ENCODE measurements at places on chromosomes 2 and 18.

- DNase-seq, result no peak
These were observed 6.8 kb downstream of the RESP18 start for GRCh38 chr2:219325657-219326315.

DNA sequence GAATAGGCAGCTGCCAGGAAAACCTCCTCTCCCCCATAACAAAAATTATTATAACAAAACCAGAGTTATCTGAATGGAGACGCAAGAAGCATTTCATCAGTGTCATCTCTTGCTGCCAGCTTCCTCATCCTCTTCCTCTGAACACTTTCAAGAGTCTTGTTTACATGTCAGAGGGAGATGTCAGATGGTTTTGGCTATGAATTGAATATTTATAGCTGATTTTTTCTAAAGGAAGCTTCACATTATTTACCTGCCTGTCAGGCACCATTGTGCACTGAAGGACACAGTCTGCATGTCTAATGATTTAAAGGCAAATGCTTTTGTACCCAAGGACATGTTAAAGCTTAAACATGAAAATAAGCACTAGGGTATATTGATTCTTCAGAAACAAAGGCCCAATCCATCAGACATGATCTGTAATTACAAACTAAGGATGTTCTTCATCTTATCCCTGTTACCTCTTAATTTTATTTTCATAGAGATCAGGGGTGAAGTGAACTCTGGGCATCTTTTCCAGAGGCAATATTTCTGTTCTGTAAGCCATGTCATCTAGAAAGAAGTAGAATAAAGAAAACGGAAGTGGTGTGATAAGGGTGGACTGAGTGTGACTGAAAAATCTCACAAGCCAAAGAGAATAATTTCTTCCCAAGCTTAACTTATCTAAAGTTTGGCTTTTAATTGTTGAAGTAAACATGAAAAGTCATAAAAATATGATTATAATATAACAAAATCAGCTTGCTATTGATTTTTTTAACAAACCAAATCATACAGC lies 168.7 kb downstream of the ANKRD44 start:
- peak; percentile 9 for DNase-seq

- no peak for DNase-seq
These were observed 3.5 kb downstream of the SLC4A3 start for GRCh38 chr2:219630770-219631405.

DNA sequence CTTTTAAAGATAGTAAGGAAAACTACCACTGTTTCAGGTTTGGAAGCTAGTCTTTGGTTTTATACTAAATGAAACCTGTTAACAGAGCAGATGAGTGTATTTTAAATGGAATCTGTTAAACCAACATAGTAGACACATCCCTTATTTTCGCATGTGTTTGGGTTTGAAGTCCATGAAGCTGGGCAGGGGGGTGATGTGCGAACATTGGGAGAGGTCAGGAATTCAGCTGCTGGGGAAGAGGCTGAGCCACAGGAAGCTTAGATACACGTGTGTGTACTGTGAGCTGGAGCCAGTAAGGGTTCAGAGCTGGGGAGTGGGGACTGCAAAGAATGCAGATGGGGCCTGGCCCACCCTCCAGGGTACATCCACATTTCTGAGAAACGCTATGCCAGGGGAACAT lies 176.9 kb downstream of the VAPA start:
- no peak for DNase-seq

DNA sequence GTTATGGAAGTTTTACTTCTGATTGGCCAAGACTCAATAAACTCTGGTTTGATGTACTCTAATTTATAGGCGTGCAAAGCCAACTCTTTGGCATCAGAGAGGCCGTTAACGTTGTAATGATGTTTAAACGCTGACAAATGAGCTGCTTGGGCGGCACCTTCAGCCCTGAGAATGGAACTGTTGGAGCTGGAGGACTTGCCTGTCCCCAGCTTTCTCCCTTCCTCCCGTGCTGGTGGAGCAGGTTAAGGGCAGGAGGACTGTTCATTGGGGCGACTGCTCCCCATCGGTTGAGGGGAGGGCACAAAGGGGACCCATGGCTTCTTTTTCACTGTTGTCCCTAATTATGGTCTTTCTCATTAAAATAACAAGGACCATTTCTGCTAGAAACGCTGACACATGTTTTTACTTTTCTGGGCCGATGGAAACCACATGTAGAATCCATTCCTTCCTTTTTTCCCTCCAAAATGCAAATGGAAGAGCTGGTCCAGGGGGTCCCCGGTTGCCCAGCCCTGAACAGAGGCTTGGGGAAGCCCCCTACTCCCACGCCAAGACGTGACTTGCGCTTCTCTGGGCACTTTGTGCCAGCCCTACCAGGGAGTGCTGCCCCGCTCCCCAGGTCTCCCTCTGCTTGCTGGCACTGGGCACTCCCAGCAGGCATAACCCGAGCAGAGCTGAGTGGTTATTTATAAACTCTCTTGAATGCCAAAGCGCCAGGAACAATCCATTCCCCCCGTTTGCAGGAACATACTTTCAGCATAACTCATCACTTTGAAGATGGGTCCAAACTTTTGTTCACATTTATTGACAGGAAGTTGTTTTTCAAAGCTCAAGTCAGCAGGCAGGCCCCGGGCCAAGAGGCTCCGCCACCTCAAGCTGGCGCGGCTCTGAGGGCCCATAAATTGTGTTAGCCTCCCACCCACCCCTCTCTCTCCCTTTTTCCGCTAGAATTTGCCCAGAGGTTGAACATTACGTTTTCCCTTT lies 170.1 kb downstream of the ASB1 start:
- peak; percentile 34 for DNase-seq

- peak; percentile 14 for DNase-seq
These were observed 272.8 kb downstream of the RND3 start for GRCh38 chr2:150214626-150215025.

DNA sequence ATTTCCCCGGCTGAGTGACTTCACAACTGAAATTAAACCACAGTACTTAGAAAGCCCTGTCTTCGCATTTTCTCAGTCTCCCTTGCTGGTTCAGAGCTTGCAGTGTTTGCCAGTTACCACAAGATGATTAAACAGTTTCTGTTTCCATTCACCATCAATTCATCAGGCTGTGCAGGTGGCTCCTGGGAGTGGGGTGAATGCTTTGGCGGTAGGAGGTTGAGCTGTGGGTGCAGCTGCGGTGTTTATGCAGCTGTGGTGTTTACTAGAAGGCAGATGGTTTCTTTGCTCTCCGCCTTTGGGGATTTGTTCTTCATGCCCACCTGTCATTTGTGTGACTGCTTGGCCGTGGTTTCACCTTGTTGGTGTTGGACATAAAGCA lies 16.1 kb downstream of the ACOXL start:
- DNase-seq, result peak; percentile 92

DNA sequence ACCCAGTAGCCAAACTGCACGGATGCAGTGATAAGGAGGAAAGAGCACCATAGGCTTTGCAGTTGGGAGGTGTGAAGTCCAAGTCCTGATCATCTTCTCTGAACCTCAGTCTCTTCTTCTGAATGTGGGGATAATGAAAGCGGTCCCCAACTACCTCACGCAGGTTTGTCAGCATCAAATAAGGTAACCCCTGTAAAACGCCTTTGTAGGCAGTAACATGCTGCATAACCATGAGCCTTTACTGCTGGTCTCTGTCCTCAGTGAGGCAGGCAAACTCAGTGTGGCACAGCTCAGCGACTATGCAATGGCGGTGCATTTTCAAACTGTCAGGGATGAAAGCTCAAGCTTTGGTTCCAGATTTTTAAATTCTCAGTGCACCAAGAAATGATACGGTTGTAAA lies 46.1 kb downstream of the DNMT3A start:
- no peak for DNase-seq

- DNase-seq, result no peak
These were observed 126.7 kb downstream of the OSBPL1A start for GRCh38 chr18:24270937-24271380.

- no peak for DNase-seq
These were observed 130.6 kb upstream of the ATP5MC3 start for GRCh38 chr2:175312137-175312536.

DNA sequence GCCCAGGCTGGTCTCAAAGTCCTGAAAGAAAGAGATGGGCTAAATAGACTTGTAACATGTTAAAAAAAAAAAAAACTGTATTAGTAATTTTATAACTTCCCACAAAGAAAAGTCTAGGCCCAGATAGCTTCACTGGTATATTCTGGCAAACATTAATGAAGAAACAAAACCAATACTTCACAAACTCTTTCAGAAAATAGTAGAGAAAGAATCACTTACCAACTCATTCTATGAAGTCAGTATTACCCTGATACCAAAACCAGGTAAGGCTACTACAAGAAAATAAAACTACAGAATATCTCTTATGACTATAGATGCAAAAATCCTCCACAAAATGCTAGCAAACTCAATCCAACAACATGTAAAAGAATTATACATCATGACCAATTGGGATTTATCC lies 59.9 kb upstream of the ODC1 start:
- no peak for DNase-seq

DNA sequence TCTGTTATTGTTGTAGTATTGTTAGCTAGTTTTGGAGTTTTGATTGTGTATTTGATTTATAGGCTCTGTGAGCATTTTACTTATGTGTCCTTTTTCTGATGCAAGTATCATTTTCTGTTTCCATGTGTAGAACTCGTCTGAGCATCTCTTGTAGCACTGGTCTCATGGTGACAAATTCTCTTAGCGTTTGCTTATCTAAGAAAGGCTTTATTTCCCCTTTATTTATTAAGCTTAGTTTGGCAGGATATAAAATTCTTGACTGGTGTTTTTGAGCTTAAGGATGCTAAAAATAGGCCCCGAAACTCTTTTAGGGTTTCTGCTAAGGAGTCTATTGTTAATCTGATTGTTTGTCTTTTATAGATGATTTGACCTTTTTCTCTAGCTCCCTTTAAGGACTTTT lies 57.6 kb upstream of the THUMPD2 start:
- no peak for DNase-seq

GRCh38 chr2:181441670-181442069 lies 15.5 kb upstream of the ITGA4 start:
- DNase-seq, result no peak

DNA sequence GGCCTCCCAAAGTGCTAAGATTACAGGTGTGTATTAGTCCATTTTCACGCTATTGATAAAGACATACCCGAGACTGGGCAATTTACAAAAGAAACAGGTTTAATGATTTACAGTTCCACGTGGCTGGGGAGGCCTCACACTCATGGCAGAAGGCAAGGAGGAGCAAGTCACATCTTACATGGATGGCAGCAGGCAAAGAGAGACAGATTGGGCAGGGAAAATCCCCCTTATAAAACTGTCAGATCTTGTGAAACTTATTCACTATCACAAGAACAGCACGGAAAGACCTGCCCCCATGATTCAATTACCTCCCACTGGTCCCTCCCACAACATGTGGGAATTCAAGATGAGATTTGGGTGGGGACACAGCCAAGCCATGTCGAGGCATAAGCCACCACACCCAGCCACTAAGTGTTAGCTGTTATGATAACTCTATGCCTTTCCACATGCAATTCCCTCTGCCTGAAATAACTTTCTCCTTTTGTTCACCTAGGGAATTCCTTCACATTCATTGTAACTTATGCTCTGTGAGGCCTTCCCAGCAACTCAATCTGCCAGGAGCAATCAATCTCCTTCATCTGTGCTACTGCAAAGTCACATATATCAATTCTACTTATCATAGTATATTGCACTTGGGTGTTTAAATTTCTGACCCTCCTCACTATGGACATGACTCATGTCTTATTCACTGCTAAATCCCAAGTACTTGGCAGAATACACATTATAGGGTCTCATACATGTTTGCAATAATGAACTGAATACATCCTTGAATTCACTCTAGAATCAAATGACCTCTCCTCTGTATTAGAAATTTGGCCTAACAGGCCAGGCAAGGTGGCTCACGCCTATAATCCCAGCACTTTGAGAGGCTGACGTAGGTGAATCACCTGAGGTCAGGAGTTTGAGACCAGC lies 7.4 kb downstream of the MCEE start:
- DNase-seq, result no peak

DNA sequence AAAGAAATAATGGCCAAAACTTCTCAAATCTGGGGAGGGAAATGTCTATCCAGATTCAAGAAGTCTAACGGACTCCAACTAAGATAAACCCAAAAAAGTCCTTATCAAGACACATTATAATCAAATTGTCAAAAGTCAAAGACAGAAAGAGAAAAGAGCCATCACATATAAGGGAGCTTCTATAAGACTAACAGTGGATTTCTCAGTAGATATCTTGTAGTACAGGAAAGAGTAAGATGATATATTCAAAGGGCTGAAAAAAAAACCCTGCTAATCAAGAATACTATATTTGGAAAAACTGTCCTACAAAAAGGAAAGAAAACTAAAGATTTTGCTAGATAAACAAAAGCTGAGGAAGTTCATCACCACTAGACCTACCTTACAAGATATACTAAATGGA lies 35.4 kb downstream of the TMEM247 start:
- no peak for DNase-seq

DNA sequence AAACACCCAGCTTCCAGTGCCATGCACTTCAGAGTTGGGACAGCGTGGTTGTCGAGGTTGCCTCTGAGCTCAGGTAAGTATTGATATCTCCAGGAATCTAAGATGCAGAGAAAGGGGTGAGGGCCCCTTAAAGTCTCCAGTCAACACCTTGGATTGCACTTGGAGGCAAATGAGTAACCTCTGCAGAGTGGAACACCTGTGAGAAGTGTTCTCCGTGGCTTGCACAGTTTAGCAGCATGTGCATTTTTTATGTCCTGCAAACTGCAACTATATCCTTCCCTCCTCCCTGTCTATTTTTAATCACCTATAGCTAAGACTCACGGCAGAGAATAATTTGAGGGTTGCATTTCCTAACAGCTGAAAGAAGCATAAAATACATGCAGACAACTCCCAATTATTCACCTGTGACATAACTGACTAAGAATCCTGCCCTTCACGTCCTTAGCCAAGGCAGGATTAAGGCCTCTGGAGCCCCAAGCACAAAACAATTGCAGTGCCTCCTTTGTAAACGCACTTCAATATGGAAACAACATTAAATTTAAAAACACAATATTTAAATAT lies 1.6 kb upstream of the ZNF385B start:
- no peak for DNase-seq

- no peak for DNase-seq
These were observed 46.6 kb downstream of the CFAP221 start for GRCh38 chr2:119590873-119591272.

GRCh38 chr18:23849141-23849540 lies 159.9 kb downstream of the LAMA3 start:
- no peak for DNase-seq

- no peak for DNase-seq
These were observed 114.8 kb downstream of the TMEM163 start for GRCh38 chr2:134603966-134604365.

DNA sequence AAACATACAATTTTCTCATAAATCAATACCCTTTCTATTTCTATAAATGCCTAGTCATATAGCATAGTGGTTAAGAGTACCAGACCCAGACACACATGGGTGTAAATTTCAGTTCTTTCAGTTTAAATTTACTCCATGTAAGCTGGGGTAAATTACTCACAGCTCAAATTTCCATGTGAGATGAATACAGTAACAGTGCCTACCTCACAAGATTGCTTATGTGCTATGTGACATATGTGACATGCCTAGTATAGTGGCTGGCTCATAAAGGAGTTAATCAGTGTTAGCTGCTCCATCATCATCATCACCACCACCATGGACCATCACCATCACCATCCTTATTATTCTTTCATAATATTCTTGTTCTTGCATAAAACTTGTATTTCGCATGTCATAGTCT lies 61.6 kb upstream of the CD302 start:
- DNase-seq, result no peak

Measured in DMS53 (cell line).